ENCODE measurements at places on chromosomes 16 and 17.
A peak's percentile ranks its signal among the peaks of the same experiment; 100 is the strongest.

DNA sequence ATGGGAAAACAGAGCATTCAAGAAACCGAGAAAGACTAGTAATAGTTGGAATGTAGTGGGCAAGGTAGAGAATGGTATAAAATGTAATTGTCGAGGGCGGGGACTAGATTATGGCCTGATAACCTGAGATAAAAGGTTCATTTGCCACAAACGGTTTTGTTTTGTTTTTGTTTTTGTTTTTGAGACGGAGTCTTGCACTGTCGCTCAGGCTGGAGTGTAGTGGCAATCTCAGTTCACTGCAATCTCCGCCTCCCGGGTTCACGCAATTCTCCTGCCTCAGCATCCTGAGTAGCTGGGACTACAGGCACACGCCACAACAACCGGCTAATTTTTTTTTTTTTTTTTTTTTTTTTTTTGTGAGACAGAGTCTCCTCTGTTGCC, 1.4 kb downstream of the NEK8 start:
- no peak for DNase-seq

DNA sequence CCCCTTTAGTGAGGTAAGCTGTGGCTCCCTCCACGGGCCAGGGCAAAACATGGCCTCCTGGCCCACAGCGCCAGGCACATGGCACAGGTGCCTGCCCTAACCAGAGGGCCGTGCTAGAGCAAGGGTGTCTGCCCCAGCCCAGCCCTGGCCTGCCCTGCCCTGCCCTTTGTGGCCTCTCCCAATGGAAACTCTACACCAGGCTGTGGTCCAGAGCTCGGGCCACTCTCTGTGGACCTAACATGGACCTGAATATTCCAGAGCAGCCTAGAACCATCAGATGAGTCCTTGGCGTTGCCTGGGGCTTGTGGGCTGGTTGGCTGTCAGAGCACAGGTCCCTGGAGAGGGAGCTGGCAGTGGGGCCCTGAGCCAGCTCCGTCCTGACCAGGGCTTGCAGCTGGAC, 8.0 kb upstream of the MRPL12 start:
- no peak for DNase-seq

DNA sequence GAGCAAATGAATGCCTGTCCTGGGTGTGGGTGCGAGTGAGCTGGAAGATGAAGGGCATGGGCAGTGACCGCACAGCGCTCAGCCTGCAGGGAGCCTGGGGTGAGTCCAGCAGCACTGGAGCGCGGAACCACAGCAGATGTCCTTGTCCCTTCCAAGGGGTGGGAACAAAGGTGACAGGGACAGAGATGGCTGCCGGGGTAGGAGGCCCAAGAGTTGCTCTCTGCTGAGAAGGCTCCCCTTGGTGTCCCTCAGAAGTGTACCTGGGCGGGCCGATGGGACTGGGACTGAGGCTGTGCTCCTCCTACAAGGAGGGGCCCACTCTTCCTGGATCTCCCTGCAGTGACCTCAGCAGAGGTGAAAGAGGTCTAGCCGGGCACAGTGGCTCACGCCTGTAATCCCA, 7.6 kb upstream of the PGAP6 start:
- DNase-seq, result no peak

DNA sequence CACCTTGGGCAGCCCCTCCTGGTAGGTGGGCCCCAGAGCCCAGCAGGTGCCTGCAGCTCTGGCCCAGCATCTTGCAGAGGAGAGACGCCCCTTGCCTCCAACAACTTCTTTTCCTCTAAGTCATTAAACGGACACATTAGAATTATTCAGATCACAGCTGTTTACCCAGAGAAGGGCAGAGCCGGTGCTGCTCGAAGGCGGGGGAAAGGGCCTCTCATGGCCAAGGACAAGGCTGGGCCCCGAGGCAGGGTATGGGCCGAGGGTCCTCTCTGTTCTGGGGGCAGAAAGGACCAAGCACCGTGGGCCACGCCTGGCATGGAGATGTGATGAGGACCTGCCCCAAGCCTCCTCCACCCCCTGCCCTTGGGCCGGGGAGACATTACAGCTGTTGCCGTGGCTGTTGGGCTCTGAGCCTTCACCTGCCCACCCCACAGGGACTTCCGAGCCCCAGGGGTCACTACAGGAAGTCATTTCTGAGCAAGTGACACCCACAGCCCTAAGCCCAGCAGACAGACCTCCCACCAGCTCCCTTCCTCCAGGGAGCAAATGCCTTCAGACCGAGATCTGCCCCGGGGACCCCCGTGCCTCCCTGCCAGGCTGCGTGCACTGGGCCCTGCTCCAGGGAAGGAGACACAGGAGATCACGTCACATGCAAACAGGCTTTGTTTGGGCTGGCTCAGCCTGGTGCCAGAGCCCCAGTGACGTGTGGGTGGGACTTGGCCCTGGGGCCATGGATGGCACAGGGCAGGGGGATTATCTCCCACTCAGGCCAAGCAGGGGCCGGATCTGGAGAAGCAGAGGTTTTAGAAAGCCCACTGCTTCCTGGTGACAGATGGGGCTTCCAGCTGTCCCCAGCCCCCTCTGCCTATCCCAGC, 699 bp upstream of the PVALEF start:
- peak; percentile 68 for DNase-seq

DNA sequence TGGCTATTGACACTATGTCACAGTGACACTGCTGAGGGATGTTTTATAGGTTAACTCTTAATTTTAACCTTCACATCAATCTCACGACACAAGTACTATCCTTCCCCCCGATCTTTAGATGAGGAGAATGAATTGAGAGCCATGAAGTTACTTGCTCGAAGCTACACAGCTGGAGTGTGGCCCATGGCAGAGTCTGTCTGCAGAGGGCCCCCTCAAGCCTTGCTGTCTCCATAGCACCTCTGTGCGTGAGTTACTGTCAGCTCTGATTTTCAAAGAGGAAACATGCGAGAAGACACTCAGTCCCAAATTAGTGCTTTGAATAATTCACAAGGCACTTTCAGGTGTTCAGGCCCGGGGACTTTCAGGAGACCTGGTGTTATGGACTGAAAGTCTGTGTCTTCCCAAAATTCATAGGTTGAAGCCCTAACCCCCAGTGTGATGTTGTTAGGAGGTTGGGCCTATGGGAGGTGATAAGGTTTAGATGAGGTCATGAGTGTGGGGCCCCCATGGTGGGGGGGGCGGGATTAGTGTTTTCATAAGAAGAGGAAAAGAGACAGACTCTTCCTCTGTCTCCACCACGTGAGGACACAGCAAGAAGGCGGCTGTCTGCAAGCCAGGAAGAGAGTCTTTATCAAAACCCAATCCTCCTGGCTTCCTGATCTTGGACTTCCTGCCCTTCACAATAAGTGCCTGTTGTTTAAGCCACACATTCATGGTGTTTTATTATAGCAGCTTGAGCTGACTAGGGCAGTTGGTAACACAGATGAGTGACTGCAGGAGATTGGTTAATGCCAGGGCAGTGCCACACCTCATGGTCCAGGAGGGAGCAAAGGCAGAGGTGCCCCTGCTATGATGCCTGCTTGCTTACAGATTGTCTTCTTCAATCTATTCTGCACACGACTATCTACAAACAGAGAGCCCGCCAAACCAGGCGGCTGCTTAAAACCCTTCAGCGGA, 281.8 kb downstream of the HAPSTR1 start:
- peak; percentile 61 for DNase-seq

GRCh38 chr17:71760062-71760720, 360.6 kb upstream of the SOX9 start:
- no peak for DNase-seq

DNA sequence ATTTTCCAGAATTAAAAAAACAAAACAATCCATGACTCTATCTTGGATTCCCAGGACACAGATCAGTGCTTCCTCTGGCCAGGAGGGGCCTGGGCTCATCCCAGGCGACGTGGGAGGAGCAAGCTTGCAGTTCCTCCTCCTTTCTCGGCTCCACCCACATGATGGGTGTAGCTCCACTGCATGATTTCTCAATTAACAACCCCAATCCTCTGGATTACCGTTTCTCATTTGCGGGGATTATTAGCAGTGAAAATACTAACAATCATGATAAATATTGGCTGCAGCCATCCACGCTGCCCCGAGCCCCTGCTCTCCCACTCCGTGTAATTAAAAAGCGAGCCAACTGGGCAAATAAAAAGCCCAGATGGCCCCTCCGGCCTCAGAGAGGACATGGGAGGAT, 46.4 kb upstream of the SDK2 start:
- DNase-seq, result peak; percentile 82

All from endodermal cell (in vitro differentiated cells).